ENCODE measurements at places on chromosomes 2 and 18.

- DNase-seq = no peak
Measured at GRCh38 chr2:169001116-169001815, 29.9 kb downstream of the ABCB11 start.

DNA sequence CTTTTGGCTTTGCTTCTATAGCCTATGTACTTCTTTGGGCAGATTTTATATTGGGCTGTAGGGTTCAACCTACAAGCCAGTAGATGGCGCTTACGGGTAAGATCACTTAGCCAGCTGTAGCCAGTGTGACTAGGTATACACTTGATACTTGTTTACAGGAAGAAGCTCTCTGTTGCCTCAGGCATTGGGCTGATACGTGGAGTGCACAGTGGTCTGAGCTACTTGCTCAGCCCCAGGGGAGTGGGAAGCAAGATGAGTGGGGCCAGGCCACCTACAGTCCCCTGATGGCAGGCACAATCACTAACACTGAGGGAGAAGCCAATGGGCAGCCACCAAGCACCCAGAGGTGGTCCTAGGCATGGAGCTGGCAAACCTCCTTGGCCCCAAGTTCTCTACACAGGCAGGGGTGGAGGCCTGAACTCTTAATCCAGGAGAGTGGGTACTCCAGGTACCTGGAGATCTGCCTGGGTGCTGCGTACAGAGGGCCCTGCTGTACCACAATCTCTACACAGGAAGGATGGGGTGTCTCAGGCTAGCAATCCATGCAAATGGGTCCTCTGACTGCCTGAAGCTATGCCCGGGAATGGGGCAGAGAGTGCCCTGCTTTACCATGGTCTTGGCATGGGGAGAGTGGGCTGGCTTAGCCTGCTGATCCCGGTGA is 122.2 kb downstream of the NCOA1 start:
- no peak for DNase-seq

DNA sequence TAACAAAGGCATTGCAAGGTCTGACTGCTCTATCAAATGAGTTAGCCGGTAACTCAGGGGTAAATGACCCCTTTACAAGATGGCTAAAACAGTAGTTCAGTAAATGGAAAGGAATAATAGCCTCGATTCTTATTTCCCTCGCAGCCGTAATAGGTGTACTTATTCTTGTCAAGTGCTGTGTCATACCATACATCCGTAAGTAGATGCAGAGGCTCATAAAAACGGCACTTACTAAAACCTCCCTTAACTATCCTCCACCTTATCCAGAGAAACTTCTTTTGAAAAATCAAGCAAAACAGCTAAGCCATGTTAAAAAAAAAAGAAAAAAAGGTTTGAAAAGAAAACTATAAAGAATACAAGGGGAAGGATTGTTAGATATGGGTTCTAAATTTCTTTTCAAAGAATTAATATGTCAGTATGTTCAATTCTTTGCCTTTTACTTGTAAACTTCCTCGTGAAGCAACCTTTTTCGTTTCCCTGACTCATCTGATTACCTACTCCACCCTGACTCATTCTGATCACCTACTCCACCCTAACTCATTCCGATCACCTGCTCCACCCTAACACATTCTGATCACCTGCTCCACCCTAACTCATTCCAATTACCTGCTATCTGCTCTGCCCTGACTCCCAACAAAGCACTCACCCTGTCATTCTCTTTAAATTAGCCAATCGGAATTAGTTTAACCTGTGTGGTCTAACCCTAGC is 127.5 kb downstream of the SPAG16 start:
- DNase-seq = no peak

DNA sequence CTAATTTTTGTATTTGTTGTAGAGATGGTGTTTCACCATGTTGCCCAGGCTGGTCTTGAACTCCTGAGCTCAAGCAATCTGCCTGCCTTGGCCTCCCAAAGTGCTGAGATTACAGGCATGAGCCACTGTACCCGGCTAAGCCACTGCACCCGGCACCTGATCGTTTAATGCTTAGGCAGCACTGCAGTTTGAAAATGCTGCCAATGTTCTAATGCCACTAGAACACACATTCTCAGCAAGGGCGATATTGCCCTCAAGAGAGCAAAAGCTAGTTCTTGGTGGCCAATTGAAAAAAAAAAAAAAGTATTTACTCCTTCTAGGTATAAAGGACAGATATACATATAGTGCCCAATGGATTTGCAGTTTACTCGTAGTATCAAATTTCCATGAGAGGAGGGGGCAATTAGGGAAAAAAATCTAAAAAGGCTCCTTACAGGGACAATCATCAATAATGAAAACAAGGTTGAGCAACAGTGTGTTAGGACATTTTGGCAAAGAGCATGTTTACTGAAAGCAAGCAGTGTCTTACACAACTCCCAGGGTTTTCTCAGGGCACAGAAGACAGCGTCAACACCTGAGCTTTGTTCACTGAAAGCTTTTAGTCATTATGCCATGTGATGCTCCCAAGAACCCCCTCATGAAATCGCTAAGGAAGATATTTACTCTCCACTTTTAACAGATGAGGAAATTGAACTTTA is 199.9 kb upstream of the PKDCC start:
- DNase-seq = no peak

- no peak for DNase-seq
Measured at GRCh38 chr2:51350100-51350499, 318.2 kb upstream of the NRXN1 start.

DNA sequence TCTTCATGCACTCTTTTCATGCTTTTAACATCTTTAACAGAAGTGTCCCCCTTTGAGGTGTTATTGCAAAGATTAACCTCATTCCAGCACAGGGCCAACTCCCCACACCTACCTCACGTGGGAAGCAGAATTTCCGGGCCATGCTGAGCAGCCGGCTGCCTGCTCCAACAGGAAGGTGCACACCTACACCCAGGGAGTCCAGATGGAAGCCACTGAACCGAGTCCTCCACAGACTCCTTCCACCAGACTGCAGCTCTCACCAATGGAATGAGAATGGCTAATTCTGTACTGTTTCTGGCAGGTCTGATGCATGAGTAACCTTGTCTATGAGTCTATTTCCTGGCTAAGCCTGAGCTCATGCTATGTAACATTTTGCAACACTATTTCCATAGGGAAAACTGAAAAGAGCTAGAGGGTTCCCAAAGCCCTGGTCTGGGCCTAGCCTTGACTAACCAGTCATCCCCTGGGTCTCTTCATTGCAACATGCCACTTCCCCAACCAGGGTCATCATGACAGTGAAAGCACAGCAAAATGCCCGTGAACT is 11.0 kb downstream of the ERFE start:
- DNase-seq = no peak

DNA sequence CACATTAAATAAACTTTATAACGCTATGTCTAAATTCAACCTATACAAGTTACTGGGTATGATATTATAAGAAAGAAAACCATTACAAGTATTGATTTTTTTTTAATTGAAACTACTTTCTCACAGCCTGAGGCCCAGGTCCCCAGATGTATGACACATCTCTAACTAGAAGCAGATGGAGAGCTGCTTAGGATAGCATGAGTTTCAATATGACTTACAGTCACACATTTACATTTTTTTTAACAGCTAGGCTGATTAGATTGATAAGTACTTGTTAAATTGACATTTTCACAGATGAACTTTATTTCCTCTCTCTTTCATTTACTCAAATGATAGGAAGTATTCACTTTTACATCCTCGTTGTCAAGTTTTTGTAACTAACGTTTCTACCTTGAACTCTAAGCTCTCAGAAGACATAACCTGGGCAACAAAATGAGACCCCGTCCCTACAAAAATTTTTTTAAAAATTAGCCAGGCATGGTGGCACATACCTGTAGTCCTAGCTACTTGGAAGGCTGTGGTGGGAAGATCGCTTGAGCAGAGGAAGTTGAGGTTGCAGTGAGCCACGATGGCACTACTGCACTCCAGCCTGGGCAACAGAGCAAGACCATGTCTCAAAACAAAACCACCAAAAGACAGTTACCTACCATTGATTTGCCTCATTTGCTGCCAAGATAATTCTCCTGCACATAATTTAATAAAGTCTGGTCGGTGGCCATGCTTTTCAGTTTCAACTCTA is 52.4 kb downstream of the STK39 start:
- no peak for DNase-seq

DNA sequence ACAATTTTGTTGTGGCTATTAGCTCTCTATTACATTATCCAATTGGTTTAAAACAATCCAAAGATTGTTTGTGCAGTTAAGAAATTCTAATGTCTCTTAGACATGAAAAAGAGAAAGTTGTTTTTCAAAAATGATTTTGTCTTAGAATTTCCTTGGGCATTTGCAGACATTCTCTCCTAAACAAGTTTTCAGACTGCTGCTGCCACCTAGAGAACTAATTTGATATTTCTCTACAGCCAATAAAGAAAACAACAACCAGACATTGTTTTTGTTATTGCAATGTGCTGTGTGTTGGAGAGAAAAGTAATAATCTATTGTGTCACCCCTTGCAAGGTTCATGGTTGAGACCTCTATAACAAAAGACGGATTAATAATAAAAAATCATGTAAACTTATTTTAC is 119.0 kb upstream of the SYT4 start:
- DNase-seq = no peak

DNA sequence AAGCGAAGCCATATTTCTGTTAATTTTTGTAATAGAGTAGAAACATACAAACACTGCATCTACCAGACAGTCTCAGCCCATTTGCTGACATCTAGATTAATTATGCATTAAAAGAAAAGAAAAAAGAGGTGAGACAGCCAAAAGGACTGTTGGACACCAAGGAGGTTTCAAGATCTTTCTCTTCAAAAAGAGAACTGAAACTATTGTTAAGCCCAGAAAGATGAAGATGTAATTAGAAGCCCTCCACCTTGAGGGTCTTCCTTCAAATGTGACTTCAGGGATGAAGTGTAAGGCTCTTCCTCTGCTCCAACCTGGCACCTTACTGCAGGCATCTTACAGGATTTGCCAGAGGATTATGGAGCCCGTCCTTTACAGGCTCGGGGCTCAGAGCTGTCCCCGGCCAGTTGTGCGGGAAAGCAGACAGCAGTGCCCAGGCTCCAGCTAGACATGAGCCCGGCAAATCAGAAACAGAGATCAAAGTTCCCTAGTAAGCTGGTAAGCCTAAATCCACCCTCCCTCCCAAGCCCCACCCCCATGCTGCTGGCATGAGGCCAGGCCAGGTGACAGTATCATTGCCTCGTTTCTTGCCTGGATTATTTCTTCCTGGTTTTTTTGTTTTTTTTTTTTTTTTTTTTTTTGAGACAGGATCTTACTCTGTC is 38.9 kb downstream of the ADI1 start:
- no peak for DNase-seq

GRCh38 chr2:20224164-20224715 is 690 bp downstream of the SDC1 start:
- no peak for DNase-seq

GRCh38 chr2:239095460-239096081 is 247.7 kb downstream of the TWIST2 start:
- no peak for DNase-seq

DNA sequence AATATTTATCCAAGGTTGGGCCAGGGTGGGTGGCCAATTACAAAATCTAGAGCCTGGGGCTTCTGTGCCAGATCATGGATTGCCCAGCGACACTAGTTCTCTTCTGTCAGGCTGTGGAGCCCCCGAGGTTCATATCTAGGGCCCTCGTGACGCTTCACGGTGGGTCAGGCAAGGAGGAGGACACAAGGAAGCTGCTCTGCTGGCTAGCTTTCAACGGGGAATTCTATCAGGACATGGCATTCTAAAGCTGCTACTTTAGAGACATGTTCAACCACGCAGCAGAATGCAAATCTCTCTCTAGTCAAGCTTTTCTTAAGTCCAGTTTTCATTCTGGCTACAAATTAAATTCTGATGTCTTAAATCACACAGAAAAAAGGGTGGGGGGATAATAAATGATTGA is 180.2 kb downstream of the THADA start:
- no peak for DNase-seq

DNA sequence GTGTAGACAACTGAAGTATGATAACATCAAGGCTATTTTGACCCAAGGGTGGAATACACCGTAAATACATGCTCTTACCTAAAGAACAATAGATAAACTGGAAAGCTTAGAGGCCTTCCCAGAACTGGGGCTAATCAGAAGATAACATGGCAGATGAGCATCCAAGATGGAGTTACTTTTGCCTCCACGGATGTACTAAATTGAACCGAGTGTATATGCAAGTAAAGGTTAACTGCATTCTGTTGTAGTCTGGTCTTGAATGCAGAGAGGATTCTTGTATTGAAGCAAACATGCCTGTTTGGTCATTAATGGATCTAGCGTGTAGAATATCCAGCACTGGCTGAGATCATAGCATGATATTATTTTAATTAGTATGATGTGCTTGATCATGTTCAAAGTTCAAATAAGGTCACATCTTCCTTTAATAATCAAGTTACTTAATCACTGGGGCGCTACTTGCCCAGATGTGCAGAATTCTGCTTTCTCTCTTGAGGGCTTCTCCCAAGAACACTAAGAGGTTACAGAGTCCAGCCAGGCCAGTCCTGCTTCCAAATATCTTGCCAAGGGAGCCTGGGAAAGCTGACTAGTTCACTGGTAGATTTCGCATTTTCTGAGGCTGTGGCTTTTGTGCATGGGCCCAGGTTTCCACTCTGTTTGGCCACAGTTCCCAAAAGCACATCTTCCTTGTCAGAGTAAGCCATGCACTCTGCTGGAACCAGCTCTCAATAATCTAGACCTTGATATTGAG is 37.5 kb upstream of the ACSL3 start:
- no peak for DNase-seq

- DNase-seq = no peak
Measured at GRCh38 chr2:174764280-174765255, at the start of gene CHRNA1. Gene CHRNA1, minus strand, starts transcription at chr2:174764472. Its CDS starts 78 bp downstream, at chr2:174764394.

DNA sequence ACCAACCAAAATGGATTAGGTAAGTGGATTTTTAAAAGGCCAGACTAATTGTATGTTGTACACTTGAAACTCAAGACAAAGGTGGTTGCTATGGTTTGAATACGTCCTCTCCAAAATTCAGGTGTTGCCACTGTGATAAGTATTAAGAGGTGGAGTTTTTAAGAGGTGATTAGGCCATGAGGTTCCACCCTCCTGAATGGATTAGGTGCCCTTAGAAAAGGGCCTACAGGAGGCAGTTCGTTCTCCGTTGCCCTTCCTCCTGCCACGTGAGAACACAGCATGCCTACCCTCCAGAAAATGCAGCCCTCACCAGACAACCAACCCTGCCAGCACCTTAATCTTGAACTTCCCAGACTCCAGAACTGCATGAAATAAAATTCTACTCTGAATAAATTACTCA is 51.2 kb downstream of the CHMP3 start:
- DNase-seq = no peak

DNA sequence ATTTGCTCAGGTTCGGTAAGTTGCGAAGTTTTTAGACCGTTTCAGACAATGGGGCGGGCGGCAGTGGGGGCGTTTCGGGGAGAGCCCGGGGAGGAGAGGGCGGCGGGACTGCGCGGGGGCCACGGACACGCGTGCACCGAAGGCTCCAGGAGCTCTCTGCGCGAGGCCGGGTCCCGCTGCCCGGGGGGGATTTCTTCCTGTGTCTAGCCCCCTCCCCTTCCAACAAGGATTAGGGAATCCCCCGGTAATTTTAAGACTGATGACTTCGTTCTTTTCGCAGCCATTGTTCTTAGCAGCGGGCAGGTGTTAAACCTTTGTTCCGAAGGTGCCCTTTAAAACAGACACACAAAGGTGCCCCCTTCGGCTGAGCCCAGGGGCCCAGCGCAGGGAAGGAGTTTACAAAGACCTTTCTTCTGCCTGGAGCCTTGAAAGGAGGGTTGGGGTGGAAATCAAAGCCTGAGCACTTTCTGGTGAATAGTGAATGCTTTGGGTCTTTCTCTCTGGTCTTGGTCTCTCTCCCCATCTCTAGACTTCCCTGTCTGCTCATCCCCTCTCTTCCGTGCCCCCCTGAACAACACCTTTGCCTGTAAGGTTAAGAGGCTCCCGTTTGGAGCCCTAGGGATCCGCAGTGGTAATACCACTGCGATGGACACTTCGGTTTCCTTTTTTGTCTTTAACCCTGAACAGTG is 2.1 kb downstream of the TRIB2 start:
- DNase-seq = no peak

Measured in activated CD4-positive, alpha-beta T cell treated with anti-CD3 and anti-CD28 coated beads for 1 hour (primary cell).